Erythroblast (primary cell): ENCODE measurements at places on chromosomes 3 and 15.

- DNase-seq: no peak
Measured at GRCh38 chr3:40336101-40336500, 26.6 kb downstream of the EIF1B start.

- no peak for DNase-seq
Measured at GRCh38 chr3:30813734-30814133, 80.7 kb downstream of the GADL1 start.

- DNase-seq: no peak
Measured at GRCh38 chr3:194028434-194029004, 107.4 kb upstream of the HES1 start.

DNA sequence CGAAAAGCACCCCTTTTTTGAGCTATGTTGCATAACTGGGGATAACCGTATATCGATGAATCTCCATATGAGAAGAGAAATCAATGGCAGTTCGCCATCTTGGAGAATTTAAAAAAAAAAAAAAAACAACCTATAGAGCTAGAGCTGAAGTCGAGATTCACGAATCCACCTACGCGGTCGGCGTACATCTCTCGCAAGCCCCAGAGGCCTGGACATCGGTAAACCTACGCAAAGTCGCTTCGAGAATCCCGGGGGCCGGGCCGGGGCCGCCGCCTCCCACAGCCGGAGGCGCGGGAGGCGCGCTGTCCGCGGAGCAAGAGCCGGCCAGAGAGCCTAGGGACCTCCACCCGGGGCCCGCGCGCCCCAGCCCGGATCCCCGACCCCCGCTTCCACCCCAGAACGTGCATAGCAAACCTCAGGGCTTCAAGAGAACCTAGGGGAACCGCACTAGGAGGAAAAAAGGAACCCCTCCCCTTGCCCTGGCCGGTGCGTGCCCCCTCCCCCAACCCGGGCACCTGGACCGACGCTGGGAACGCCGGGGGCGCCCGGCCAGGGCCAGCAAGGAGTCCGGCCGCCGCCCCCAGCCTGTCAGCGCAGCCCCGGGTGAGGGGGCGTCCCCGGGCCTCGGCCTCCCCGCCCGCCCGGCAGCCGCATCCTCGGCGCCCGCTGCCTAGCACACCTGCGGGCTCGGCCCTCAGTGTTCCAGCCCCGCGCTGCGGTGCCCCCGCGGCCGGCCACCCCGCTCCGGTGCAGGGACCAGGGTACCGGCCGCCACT, 567 bp downstream of the PFN2 start:
- DNase-seq: peak; percentile 74

DNA sequence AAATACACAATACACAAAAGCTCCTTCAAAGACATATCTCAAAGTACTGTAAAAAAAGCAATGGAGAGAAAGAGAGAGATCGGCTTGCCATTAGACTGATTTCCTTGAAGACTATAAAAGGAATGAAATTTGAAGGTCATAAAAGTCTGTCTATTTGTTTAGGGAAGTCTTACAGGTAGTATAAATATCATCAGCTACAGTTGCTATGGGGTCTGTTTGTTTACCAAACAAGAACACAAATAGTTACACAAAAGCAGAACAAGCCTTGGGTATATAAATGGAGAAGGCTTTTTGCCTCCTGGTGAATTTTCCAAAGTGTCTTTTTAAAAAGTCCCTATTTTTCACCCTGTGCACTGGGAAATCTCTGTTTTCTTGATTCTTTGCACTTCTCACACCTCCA, 552.3 kb downstream of the FOXP1 start:
- no peak for DNase-seq

DNA sequence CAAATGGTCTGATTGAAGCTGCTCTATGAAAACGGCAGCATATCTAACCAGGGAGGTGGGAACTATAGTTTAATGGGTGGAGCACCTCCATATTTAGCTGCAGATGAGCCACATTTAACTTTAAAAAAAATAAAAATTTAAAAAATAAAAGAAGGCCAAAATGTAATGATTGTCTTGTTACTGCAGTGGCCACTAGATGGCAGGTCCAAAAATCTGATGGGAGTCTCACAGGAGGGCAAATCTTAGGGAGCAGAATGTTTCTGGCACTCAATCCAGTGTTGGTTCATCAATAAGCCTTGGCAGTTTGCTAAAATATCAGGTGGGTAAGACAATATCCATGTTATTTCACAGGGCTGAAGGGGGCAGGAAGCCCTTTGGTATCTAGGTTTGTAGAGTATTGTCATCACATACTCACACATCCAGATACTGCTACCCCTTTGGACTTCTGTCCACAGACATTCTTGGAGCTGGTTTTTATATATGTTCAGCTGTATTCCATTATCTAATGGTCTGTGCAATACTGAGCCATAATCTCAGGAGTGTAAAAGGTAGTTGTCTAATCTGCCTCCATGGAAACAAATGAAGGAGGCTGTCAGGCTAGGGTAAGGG, 233.3 kb downstream of the TIGIT start:
- no peak for DNase-seq

GRCh38 chr3:55169608-55170072, 241.8 kb upstream of the LRTM1 start:
- no peak for DNase-seq

- DNase-seq: no peak
Measured at GRCh38 chr15:48570822-48571221, 74.7 kb downstream of the FBN1 start.

- no peak for DNase-seq
Measured at GRCh38 chr3:170752571-170753155, 117.3 kb downstream of the RPL22L1 start.

DNA sequence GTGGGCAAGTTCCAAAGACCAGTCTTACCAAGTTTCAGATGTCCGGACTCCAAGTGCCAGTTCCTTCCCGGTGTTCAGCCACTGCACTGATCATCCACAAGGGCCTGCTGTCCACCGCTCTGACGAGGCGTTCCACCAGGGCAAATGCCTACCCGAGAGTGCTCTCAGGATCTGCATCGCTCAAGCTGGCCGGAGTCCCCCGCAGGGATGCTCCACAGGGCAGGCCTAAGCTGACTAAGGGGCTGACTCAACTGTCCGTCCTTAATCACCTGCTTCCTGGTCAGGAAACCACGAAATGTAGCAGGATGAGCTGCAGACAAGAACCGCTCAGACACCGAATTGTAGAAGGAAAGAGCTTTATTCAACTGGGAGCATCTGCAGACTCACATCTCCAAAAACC, 341.6 kb downstream of the KCNH8 start:
- DNase-seq: no peak

DNA sequence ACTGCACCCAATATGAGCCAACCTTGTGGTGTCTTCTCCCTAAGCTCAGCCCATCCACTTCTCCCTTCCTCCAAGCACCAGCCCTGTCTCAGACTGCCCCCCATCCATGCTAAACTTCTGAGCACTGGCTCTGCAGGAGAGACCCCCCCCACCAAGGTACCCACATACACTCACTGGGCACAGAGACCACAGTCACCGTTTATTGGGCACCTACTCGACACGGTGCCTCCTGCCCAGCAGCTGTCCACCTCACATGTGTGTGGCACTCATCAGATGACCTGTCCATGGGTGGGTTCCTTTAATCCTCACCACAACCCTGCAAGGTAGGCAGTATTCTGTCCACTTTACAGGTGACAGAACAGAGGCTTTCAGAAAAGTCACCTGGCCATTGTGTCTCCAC, 22.3 kb upstream of the SFMBT1 start:
- no peak for DNase-seq

DNA sequence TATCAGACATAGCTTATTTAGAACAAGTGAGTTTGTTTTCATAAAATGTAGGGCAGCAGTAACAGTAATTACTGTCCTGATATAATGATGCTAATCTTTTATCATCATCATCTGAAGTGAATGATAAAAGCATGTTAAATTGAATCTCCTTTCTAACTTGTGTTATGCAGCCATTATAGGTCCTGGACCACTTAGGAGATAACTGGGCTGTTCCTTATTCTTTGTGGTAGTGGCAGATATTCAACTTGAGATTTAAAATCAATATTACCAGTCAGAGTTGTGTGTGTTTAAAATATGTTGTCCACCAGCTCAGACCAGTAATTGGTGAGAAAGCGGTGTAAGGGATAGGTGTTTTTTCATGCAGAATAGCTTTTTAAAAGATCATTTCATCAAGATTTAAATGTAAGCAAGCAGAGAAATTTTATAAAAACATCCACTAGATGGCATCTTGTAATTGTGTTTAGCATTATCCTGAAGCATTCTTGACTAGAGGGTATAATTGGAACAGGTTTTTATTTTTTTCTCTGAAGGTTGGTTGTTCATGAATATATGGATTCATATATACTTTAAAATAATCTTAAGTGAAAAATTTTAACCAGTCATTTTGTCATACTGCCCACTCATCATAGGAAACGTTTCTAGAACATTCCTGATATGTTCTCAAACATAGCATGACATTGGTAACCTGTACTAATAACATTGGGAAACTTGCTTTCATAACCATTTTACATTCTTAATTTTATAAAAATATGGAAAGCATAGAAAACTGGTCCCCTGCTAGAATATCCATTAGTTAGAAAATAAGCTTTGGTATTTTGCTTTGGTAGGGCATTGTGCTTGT, 153.9 kb downstream of the BBX start:
- DNase-seq: peak; percentile 39

GRCh38 chr3:13578251-13578650, 29.3 kb downstream of the FBLN2 start:
- DNase-seq: no peak

GRCh38 chr3:49017971-49018706, at the start of gene DALRD3:
Gene DALRD3 (minus strand): TSS chr3:49018580. CDS start chr3:49018564, 16 bp downstream.
- DNase-seq: peak; percentile 75

GRCh38 chr3:141448606-141449220, 38.1 kb upstream of the RASA2 start:
- DNase-seq: no peak

- no peak for DNase-seq
Measured at GRCh38 chr3:42205800-42206514, 60.0 kb downstream of the CCK start.

- DNase-seq: peak; percentile 59
Measured at GRCh38 chr15:68733666-68734065, 87.0 kb downstream of the ANP32A start.

- DNase-seq: no peak
Measured at GRCh38 chr3:79247725-79248043, 520.1 kb downstream of the ROBO1 start.

- no peak for DNase-seq
Measured at GRCh38 chr15:41932511-41933289, 38.8 kb upstream of the SPTBN5 start.

DNA sequence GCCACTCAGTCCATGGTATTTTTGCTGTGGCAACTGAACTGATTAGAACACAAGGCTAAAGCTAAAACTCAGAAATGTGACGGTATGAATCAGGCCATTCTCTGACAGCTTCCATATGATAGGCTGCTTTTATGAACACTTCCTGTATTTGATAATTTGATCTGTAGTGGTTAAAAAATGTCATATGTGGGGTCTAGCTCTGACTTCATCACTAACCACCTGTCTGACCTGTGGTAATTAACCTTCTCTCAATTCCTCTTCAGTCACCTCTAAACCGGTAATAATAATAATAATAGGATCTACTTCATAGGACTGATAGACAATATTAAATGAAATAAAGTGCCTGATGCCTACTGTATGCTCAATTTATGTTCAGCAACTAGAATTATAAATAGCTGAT, 223.2 kb downstream of the MBNL1 start:
- DNase-seq: no peak

DNA sequence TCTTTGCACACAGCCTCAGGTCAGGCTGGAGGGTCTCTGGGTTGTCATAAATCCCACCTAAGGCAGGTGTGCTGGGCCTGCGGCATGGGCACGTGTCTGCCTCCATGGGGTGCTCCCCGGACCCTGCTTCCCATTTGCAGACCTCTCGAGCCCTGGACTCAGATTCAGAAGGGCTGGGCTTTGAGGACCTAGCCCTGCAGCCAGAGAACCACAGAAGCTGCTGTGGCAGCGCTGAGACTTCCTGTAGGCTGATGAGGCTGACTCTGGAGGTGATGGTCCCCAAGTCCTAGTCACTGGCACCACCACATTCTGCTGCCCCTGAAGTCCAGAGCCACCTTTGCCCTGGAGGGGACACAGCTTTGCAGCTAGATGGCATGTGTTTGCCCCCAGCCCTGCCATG, 156.4 kb downstream of the LRRC28 start:
- DNase-seq: no peak

GRCh38 chr3:33360136-33360825, 79.9 kb downstream of the UBP1 start:
- no peak for DNase-seq

DNA sequence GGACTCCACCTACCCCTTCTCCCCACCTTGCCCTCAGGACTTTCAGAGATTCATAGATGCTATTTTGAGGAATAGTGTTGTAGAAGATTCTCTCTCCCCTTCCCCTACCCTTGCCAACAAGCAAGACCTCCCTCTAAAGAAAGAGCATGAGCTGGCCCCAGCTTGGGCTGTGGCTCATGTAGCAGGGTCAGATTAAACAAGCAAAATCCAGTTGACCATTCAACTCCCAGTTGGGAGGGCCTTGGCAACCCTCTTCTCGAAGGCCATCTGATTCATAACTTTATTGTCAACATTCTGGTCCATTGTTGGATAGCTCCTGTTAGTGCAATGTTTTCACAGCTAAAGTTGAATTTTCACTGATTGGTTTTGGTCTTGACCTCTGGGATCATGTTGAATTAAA, 41.1 kb downstream of the TNFAIP8L3 start:
- no peak for DNase-seq

DNA sequence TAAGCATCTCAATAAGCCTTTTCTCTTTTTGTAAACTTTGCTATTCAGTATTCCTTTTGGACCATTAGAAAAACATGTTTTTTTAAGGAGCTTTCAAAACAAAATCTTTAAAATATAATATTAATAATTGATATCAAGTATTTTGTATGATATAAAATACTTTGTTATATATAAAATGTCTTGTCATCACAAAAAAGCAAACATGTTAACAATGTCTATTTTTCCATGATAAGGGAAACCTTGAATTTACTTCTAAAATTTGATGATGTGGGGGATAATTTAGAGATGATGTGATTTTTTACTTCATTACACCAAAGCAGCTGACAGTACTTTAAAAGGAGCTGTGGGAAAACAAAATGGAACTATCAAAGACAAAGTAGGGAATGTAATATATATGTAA, 887.7 kb downstream of the SI start:
- no peak for DNase-seq

- DNase-seq: no peak
Measured at GRCh38 chr15:92968926-92969651, 69.0 kb downstream of the CHD2 start.

GRCh38 chr15:61157933-61158332, 71.2 kb downstream of the RORA start:
- no peak for DNase-seq

DNA sequence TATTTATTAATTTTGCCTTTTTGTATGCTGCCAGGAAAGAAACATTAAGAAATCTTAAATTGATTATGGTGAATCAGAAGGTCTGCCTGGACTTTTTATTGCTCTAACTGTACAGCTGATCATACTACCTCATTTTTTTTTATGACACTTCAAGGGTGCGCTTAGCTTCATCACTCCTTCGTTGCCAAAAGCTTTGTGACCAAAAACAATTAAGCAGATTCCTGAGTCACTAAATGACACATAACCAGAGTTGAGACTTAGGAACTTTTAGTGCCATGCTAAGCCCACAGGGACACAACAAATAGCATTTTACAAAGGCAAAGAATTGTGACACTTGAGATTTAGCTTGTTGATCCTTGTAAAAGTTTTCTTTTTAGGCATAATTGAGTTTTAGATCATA, 4.9 kb downstream of the ADIPOQ start:
- DNase-seq: no peak
